ENCODE measurements at places on chromosomes 12 and 14.

- no peak for DNase-seq
Observed at GRCh38 chr14:68482772-68483395, 310.0 kb downstream of the ZFP36L1 start.

- DNase-seq = no peak
Observed at GRCh38 chr12:82857911-82858533, 171.3 kb downstream of the TMTC2 start.

GRCh38 chr12:91811481-91812287, 334.0 kb downstream of the BTG1 start:
- DNase-seq = no peak

DNA sequence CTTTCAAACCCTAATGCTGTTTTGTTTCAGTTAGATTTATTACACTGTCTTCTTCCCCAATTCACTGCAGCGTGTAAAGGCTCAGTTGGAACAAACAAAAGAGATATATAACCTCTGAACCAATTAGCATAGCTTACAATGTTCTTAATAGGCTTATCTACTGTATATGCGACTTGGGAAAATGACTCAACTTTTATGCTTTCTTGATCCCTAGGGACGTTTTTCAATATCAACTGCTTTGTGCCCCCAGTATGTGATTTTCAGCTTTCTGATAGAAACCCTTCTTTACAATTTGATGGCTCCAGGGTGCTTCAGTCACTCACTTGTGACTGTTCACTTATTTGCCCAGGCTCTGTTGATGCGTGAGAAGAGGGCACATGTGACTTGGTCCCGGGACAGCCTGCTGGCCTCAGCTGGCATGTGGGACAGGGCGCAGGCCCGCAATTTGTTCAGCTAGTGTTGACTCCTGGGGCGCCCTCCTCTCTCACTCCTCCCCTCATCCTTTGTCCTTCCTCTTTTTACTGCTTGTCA, 107.1 kb downstream of the TMTC2 start:
- no peak for DNase-seq

DNA sequence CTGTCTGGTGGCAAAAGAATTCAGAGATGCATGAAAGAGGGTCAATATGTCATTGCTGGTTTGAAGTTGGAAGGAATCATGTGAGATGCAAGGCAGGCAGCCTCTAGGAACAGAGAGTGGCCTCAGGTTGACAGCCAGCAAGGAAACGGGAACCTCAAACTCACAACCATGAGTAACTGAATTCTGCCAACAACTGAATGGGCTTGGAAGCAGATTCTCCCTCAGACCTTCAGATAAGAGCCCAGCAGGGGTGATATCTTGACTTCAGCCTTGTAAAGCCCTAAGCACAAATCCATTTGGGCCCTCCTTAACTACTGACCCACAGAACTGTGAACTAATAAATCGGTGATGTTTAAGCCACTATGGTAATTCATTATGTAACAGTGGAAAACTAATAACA, 35.8 kb downstream of the USP15 start:
- DNase-seq = no peak

DNA sequence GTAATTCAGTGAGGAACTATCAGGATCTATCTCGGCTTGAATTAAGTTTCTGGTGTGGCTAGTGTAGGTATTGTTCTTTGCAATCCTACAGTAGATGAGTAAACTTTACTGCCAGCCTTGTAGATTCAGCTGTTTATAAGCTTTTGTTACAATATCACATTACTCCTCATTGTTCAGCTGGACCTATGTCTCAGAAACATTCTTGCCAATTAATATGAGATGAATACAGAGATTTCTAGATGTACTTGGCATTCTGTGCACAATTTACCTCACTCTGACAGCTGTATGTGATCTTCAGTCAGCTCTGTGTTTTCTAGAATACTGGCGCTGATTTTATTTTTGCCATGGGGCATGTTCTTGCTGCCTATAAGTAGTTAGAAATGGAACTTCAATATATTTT, 55.7 kb downstream of the METTL25 start:
- no peak for DNase-seq

DNA sequence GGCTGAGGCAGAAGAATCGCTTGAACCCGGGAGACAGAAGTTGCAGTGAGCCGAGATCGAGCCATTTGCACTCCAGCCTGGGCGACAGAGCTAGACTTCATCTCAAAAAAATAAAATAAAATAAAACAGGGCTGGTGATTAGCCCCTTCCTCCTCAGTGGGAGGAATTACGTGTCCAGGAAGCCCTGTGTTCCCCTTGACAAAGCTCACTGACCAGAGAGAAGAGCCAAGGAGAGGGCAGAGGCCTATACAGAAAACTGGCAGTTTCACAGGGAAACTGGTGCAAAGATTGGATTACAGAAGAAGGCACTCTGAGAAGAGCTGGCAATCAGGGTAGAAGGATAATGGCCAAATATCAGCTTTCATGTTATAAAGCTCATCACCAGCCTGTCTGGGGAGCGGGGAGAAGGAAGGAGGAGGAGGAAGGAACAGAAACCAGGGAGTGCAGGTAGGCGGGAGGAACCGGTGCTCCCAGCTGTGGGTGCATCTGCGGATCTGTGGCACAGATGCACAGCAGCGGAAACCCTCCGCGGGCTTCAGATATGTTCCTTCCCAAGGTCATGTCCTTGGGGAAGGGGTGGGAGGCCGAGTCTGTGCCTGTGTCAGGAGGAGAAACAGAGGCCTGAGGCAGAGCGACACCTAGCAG, 6.7 kb downstream of the RAB15 start:
- DNase-seq = no peak

GRCh38 chr12:113980537-113981337, 14.6 kb upstream of the RBM19 start:
- DNase-seq = peak; percentile 54

DNA sequence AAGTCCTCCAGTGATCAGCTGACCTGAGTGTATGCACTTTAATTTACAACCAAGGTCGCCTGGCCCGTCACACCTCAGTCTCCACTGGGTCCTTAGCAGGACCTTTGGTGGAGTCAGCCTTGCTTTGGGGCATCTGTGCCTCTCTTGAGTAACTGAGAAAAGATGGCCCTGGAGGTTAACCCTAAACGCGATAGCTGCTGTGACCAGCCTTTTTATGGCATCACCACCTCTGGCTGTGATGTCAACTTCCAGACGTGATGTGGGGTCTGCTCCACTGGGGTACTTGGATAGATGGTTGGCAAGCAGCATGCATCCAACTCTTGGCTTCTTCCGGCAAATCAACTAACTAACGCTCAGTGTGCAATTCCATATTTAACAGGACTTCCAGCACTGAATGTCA, 122.8 kb upstream of the RTL1 start:
- DNase-seq = no peak

- no peak for DNase-seq
Observed at GRCh38 chr14:33776871-33777270, 174.0 kb downstream of the EGLN3 start.

- DNase-seq = no peak
Observed at GRCh38 chr14:92637228-92637627, 111.2 kb downstream of the LGMN start.

DNA sequence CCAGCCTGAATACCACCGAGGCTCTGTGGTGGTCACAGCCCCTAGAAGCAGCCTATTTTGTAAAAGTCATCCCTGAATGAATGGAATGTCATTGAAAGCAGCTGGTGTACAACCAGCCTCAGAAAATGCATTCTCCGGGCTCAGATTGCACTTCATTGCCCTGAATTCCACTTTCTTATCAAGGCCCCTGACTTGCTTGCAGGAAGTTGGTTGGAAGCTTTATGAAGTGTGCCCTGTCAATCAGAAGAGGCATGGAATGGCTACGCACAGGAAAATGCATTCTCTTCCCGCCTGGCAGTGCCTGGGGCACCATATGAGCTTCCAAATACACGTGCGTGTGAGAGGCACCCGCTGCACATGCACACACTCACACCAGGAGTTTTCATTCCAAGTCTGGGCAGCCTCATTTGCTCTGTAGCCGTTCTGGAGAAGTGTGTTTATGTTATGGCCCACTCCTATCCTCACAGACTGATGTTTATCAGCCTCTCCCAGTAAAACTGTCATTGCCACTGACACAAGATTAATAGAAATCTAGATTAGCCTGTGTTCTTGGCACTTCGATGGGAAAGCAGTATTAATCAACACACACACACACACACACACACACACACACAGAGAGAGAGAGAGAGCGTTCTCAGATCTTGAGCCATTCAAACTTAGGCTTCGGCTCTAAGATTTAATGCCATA, 63.9 kb downstream of the NUAK1 start:
- no peak for DNase-seq

- DNase-seq = no peak
Observed at GRCh38 chr12:116616536-116617248, 57.5 kb downstream of the MAP1LC3B2 start.

GRCh38 chr14:103721334-103722120, 5.9 kb downstream of the ZFYVE21 start:
- no peak for DNase-seq

- no peak for DNase-seq
Observed at GRCh38 chr14:71086567-71086966, 179.3 kb downstream of the PCNX1 start.

DNA sequence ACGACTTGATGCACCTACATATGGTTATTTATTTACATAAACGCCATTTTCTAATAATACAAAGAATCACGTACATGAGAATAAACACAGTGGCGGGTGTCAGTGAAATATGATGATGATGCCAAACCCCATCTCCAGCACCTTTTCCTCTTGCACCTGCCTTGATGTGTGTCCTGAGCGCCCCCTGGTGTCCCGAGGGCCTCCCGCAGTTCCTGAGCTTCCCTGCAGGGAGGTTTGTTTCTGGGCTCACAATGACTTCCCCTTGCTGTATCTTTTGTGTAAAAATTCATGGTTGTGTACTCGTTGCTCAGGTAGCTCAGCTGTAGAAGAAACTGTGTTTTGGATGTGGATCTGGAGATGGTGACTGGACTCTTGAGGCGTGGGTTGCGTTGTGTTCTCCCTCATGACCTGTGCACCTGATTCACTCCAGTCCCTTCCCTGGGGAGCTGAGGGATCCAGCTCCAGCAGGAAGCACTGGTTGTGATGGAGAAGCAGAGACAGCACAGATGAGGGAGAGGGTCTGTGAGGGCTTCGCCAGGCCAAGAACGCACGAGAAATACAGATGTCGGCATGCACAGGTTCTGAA, 1037.8 kb downstream of the TMEM121 start:
- no peak for DNase-seq
